ENCODE measurements at places on chromosomes 3 and 15. TPM values are rescaled to one million over a fixed set of nuclear protein-coding genes. Genes with fewer than 3 reads are reported as not detected.
A peak's percentile ranks its signal among the peaks of the same experiment; 100 is the strongest.

Gene PROK2
- not detected for total RNA-seq

Gene CHRNA7
- total RNA-seq = not detected

Gene ARGFX
- not detected for total RNA-seq

DNA sequence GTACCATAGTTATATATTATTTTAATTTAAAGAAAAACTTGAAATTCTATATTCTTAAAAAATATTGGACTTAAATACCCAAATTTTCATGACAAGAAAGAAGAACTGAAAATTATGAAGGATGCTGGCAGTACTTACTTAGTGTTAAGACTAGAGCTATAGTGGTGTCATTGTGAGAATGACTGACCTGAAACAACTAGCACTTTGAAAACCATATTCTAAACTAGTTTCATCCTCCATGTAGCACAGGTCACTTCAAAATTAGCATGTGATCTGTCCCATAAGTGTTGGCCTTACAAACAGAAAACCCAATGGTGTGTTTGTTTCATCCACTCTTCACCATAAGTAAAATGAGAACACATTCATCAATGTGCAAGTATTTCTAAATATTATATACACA, 208.6 kb downstream of the ZIC4 start:
- no peak overlapping the region for H3K4me3 ChIP-seq
- H3K27ac ChIP-seq = no peak overlapping the region
- no peaks in the 10 kb centered on the region for H3K4me1 ChIP-seq
- no peaks in the 10 kb centered on the region for H3K36me3 ChIP-seq
- H3K27me3 ChIP-seq = no peaks in the 10 kb centered on the region

DNA sequence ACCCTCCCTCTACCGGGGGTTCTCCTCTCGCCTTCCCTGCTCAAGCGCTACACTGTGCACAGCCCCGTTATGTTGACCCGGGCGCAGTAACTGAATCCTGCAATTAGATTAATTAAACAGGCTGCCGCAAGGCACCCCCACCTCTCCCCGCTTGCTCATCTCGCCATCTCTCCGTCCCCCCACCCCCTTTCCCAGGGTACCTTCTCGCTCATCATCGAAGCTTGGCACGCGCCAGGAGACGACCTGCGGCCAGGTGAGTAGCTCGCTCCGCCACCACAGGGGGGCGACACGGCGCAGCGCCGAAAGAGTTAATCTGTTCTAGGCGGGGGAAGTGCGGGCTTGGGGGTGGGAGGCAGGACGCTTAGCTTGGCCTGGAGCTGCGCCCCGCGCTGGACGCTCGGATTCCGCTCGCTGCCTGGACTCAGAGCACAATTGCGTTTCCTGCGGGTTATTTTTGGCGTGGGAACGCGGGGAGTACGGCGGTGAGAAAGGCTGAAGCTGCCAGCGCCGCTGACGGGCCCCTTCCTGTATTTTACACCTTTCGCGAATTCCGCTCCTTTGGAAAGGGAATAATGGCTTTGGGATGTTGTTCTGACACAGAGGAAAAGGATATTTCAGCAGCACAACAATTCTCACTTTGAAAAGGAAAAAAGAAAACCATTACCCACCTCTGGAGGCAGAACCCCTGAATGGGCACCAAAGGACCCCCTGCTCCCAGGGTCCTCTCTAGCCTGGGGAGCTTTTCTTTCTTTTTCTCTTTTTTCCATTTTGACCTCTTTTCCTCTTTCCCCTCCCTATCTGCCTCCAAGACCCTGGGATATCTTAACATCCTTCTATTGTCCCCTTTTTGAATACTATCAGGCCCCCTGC, 1.5 kb downstream of the DLL4 start:
- peaks cover 33% of the 10 kb centered on the region for H3K4me1 ChIP-seq
- no peak for DNase-seq
- H3K4me3 ChIP-seq = peak overlapping the region; percentile 50
- H3K27me3 ChIP-seq = peaks cover 27% of the 10 kb centered on the region
- no peak overlapping the region for H3K27ac ChIP-seq

DNA sequence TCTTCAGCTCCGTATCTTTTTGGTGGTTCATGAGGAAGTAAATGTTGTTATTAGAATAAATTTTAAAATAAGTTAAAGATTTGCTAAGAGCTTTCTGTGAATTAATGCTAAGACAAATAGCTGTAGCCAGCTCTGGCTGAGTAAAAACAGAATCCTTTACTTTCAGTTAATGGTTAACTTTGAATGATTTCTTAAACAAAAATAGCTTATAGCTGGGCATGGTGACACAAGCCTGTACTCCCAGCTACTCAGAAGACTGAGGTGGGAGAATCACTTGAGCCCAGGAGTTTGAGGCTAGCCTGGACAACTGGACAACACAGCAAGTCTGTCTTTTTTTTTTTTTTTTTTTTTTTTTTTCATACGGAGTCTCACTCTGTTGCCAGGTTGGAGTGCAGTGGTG, 25.0 kb downstream of the TCAIM start:
- H3K27me3 ChIP-seq = no peaks in the 10 kb centered on the region
- no peak overlapping the region for H3K4me3 ChIP-seq
- H3K27ac ChIP-seq = no peak overlapping the region
- no peaks in the 10 kb centered on the region for H3K4me1 ChIP-seq

- H3K4me1 ChIP-seq = no peaks in the 10 kb centered on the region
- no peak overlapping the region for H3K27ac ChIP-seq
- peaks cover 30% of the 10 kb centered on the region for H3K27me3 ChIP-seq
- DNase-seq = no peak
- no peaks in the 10 kb centered on the region for H3K36me3 ChIP-seq
- no peak overlapping the region for H3K4me3 ChIP-seq
Measured at GRCh38 chr3:50675179-50676030, 678 bp downstream of the DOCK3 start.

- H3K4me3 ChIP-seq = no peak overlapping the region
- H3K27ac ChIP-seq = no peak overlapping the region
Measured at GRCh38 chr3:18346097-18346496, 79.0 kb downstream of the SATB1 start.

- H3K27me3 ChIP-seq = no peaks in the 10 kb centered on the region
- no peak for DNase-seq
- no peak overlapping the region for H3K4me3 ChIP-seq
- no peak overlapping the region for H3K27ac ChIP-seq
Measured at GRCh38 chr3:183815563-183815940, 9.8 kb downstream of the MAP6D1 start.

GRCh38 chr15:76108021-76108723, 48.4 kb downstream of the TMEM266 start:
- no peaks in the 10 kb centered on the region for H3K4me1 ChIP-seq
- no peaks in the 10 kb centered on the region for H3K36me3 ChIP-seq
- no peak for DNase-seq
- no peak overlapping the region for H3K4me3 ChIP-seq

DNA sequence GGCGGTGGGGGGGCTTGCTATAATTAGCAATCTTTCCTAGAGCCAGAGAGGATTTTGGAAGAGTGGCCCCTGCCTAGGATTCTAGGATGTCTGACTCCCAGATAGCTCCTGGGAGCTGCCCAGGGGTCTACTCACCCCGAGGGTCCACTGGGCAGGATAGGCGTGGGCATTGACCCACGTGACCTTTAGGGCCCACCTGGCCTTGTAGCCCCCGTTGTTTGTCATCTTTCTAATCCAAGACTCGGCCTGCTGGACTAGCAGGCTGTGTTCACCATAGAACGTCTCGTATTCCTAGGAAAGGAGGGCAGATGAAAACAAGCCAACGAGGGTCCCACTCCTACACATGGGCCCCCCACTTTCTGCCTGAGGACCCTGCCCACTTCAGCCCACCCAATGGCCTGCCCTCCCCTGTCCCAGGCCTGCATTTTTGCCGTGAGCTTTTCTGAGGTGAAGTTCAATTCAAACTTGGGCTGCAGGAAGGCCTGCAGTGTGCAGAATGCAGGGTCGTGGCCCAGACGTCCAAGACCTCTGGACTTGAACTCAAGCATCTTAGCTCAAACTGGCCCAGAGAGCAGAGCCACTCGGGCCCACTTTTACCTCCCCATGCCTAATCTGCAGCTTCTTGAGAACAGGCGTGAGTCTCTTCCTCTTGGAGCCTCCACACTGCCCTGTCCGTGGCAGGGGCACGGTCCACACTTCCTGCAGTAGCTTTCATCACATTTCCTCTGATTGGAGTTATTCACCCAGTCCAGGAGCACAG, 41.5 kb downstream of the MUC4 start:
- no peak overlapping the region for H3K4me3 ChIP-seq
- H3K27ac ChIP-seq = no peak overlapping the region
- H3K4me1 ChIP-seq = no peaks in the 10 kb centered on the region
- no peaks in the 10 kb centered on the region for H3K27me3 ChIP-seq

GRCh38 chr15:69217381-69217780, 56.9 kb downstream of the GLCE start:
- no peaks in the 10 kb centered on the region for H3K27me3 ChIP-seq
- H3K36me3 ChIP-seq = no peaks in the 10 kb centered on the region
- no peak overlapping the region for H3K27ac ChIP-seq
- no peak for DNase-seq
- no peak overlapping the region for H3K4me3 ChIP-seq
- no peaks in the 10 kb centered on the region for H3K4me1 ChIP-seq

Gene NEK10
- 0.15 TPM for total RNA-seq

DNA sequence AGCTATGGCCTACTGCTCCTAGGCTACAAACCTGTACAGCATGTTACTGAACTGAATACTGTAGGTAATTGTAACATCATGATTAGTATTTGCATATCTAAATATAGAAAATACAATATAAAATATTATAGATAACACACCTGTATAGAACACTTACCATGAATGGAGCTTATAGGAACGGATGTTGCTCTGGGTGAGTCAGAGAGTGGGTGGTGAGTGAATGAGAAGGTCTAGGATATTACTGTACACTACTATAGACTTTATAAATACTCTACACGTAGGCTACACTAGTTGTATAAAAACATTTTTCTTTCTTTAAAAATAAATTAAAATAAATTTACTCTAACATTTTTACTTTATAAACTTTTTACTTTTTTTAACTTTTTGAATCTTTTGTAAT, 224.0 kb upstream of the CBLB start:
- no peak overlapping the region for H3K27ac ChIP-seq
- no peak overlapping the region for H3K4me3 ChIP-seq
- H3K36me3 ChIP-seq = no peaks in the 10 kb centered on the region
- no peaks in the 10 kb centered on the region for H3K27me3 ChIP-seq
- no peak for DNase-seq
- no peaks in the 10 kb centered on the region for H3K4me1 ChIP-seq

Gene CCR3
- total RNA-seq = 0.66 TPM

DNA sequence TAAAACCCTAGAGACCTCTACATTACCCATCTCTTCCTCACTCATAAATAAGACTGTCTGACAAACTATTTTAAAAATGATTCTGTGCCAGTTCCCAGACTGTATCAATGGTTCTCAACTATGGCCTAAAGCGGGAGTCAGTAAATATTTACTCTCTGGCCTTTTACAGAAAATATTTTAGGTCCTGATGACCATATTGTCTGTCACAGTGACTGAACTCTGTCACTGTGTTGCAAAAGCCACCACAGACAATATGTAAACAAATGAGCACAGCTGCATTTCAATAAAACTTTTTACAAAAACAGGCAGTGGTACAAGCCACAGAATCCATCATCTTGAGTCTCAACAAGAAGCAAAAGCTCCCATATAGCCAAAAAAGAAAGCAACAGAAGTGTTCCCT, 45.4 kb downstream of the PLOD2 start:
- no peak for DNase-seq
- no peaks in the 10 kb centered on the region for H3K27me3 ChIP-seq
- no peak overlapping the region for H3K27ac ChIP-seq
- no peaks in the 10 kb centered on the region for H3K4me1 ChIP-seq

Gene DUOXA2
- total RNA-seq = not detected

DNA sequence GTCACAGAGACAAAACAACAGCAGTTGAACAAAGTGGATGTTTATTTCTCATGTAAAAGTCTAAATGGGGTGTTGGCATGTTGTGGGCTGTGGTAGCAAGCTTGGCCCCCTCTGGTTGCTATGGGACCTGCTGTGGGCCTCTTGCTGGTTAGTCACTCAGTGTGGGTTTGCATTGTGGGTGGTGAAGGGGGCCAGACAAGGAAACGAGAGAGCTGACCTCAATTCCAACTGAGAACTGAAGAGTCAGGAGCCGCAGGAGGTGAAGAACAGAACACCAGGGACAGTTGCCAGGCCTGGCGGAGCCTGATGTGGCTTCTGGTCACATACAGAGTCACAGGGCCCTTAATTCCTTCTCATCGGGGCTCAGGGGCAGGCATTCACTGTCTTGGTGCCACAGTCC, 1.9 kb upstream of the ADPGK start:
- H3K4me1 ChIP-seq = peaks cover 31% of the 10 kb centered on the region
- H3K27ac ChIP-seq = no peak overlapping the region
- H3K36me3 ChIP-seq = no peaks in the 10 kb centered on the region
- H3K4me3 ChIP-seq = no peak overlapping the region

Gene PLXNB1
- 15.1 TPM for total RNA-seq

GRCh38 chr3:140342668-140343067, 335.2 kb upstream of the TRIM42 start:
- no peaks in the 10 kb centered on the region for H3K4me1 ChIP-seq
- no peak overlapping the region for H3K4me3 ChIP-seq
- no peaks in the 10 kb centered on the region for H3K27me3 ChIP-seq
- DNase-seq = no peak
- H3K36me3 ChIP-seq = no peaks in the 10 kb centered on the region
- no peak overlapping the region for H3K27ac ChIP-seq

Gene GOLGA6L10
- 1.1 TPM for total RNA-seq

Gene HDC
- total RNA-seq = not detected

- no peak for DNase-seq
- H3K4me3 ChIP-seq = no peak overlapping the region
- peaks cover 7% of the 10 kb centered on the region for H3K4me1 ChIP-seq
Measured at GRCh38 chr15:44595246-44595645, 58.3 kb downstream of the EIF3J start.

Gene PRSS50
- not detected for total RNA-seq

Gene PLA2G4D
- total RNA-seq = not detected

Gene ST8SIA2
- total RNA-seq = not detected

DNA sequence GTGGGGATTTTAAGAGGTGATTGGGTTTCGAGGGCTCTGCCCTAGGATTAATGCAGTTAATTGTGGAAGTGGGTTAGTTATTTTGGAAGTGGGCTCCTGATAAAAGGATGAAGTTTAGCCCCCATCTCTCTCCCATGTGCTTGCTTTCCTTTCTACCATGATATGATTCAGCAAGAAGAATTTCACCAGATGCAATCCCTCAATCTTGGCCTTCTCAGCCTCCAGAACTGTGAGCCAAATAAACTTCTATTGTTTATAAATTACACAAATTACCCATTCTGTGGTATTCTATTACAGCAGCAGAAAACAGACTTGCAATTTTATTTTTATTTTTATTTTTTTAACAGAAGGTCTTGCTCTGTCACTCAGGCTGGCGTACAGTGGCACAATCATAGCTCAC, 27.3 kb upstream of the UBE2E1 start:
- no peak overlapping the region for H3K27ac ChIP-seq
- peaks cover 10% of the 10 kb centered on the region for H3K4me1 ChIP-seq
- H3K36me3 ChIP-seq = no peaks in the 10 kb centered on the region
- no peak overlapping the region for H3K4me3 ChIP-seq

Gene PLA2G4F
- not detected for total RNA-seq

Gene SCAMP5
- total RNA-seq = 24.8 TPM

Gene ZNF80
- not detected for total RNA-seq

- no peak for DNase-seq
- no peak overlapping the region for H3K4me3 ChIP-seq
- H3K4me1 ChIP-seq = no peaks in the 10 kb centered on the region
- H3K27me3 ChIP-seq = no peaks in the 10 kb centered on the region
Measured at GRCh38 chr3:107271787-107272387, 105.4 kb upstream of the CCDC54 start.

- H3K4me1 ChIP-seq = no peaks in the 10 kb centered on the region
- H3K27ac ChIP-seq = no peak overlapping the region
- no peaks in the 10 kb centered on the region for H3K36me3 ChIP-seq
- no peak for DNase-seq
- H3K27me3 ChIP-seq = no peaks in the 10 kb centered on the region
Measured at GRCh38 chr3:141788149-141788548, 24.9 kb downstream of the GRK7 start.
